ENCODE measurements at places on chromosomes 2 and 18.

DNA sequence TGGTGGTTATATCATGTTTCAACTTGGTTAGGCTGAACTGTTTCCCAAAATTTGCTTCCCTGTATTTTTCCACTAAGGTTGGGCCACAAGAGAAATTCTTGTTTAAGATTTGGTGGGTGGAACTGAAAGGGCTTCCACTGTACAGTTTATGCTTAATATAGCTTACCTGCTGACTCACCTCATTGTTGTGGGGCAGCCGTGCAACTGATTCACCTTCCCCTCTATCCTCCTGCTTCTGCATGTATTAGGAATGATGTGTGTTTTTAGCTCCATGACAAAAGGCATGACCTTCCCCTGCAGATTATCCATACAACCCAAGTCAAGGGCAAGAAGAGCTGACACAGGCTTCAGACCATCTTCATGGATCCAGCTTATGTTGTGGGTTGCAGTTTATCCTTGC is 98.4 kb upstream of the GULP1 start:
- no peak for DNase-seq

GRCh38 chr18:57989536-57989935 is 54.5 kb upstream of the NEDD4L start:
- DNase-seq: no peak

GRCh38 chr18:68679528-68679927 is 35.4 kb downstream of the TMX3 start:
- no peak for DNase-seq

DNA sequence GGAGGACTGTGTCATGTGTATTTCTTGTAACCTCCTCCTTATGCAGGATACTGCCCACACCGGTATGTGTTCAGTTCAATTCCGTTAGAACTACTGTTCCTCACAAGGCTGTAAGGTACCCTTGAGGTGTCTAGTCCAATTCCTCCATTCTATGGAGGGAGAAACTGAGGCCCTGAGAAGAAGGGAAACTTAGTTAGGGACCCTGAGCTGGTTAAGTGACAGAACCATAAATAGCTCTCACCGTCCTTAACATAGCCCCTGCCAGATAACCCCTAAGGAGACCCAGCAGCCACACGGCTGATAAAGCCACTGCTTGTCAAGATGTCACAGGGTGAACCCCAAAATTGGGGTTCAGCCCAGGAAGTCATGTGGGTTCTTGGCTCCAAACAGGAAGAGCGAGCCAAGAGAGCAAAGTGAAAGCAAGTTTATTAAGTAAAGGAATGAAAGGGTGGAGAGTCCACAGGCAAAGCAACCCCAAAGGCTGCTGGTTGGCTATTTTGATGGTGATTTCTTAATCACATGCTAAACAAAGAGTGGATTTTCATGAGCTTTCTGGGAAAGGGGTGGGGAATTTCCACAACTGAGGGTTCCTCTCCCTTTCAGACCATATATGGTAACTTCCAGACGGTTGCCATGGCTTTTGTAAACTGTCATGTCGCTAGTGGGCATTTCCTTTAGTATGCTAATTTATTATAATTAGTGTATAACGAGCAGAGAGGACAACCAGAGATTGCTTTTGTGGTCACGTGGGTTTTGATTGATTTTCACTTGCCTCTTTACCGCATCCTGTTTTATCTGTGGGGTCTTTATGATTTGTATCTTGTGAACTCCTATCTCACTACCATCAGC is 83.4 kb upstream of the RTN4 start:
- DNase-seq: peak; percentile 21

DNA sequence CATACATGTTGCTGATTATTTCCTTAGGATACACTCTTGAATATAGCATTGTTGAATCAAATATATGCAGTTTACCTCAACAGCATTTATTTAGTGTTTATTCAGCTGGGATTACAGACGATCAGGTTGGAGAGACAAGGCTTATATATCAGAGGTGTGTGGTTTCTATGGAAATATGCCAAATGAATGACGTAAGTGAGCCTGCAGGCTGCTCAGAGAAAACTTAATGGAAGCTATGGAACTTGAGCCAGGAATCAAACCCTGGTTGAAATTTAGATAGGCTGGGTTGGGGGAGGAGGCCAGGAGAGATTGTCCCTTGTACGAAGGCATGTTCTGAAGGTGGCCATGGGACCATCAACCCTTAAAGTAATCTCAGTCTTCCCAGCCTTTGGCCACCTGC is 79.5 kb downstream of the INPP4A start:
- DNase-seq: no peak

- DNase-seq: no peak
Measured at GRCh38 chr2:22350621-22351020, 1034.4 kb upstream of the KLHL29 start.

Data from activated naive CD4-positive, alpha-beta T cell treated with anti-CD3 and anti-CD28 coated beads, Interleukin-2, amount 50 U/mL, for 16 hours (primary cell).